ENCODE measurements at places on chromosomes 16 and 17.

DNA sequence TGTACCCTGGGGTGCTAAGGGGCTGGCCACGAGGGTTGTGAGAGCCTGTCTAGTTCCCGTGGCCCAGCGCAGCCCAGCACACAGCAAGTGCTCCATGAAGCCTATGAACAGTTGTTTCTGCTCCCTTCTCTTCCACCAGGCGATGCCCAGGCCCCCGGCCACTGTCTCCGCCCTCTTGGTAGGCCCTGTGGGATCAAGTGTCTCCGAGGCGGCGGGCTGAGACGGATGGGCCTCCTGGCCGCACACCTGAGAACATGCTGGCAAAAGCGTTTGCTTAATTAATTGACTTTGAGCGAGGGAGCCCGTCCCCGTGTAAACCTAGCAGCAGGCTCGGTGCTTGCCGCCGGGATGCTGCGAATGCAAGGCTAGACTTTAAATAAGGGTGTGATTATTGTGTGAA lies 129.7 kb upstream of the GSE1 start:
- no peak for DNase-seq

- no peak for DNase-seq
Measured at GRCh38 chr16:13957197-13958078, 37.5 kb downstream of the ERCC4 start.

DNA sequence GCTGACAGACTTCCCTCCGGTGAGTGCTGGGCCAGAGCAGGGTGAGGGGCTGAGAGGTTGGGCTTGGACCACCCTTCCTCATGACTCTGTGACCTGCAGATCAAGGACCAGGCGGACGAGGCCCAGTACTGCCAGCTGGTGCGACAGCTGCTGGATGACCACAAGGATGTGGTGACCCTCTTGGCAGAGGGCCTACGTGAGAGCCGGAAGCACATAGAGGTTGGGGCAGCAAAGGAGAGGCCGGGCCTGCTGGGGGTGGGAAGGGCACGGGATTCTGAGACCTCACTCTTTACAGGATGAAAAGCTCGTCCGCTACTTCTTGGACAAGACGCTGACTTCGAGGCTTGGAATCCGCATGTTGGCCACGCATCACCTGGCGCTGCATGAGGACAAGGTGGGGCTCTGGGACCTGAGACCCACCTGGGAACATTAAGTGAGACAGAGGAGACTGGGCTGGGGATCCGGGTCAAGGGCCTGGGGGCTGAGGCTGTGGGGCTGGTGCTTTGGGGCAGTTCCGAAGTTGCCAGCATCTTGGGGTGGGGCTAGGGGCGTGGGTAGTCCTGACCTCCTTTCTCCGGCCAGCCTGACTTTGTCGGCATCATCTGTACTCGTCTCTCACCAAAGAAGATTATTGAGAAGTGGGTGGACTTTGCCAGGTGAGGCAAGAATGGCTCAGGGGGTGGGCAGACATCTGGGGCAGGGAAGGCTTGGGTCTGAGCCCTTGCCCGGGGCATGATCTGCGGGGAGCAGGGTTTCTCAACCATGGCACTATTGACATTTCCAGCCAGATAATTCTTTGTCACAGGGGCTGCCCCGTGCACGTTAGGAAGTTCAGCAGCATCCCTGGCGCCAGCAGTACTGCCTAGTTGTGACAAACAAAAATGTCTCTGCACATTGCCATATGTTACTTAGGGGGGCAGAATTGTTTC lies 2.2 kb downstream of the BCKDK start:
- DNase-seq: no peak

DNA sequence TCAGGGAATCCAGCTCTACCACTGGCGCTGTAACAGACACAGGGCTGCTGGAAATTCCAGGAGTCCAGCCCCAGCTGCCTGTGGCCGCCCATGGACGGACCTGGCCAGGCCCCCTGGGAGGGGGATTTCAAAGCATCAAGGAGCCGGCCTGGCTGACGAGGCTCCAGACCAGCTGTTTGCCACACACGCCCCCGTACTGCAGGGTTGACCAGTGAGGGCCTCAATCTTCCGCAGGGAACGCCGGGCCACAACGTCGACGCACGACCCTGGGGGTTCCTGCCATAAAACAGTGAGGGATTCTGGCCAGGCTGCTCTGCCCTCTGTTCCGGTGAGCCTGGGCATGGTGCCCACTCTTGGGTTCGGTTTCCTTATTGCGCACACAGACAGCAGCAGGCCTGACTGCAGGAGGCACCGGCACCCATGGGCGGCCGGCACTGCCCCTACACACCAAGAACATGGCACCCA lies 3.7 kb downstream of the LMF1 start:
- DNase-seq: no peak

DNA sequence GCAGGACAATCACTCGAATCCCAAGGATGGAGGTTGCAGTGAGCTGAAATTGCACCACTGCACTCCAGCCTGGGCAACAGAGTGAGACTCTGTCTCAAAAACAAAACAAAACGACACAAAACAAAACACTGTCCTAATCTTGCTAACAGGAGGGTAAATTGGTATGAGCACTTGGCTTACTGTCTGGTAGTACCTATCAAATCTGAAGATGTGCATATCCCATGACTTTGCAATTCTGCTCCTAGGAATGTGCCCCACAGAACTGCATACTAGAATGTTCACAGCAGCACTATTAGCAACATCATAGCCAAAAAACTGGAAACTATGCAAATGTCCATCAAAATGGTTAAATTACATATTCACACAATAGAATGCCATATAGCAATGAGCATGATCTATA lies 15.7 kb downstream of the MTSS2 start:
- no peak for DNase-seq

- no peak for DNase-seq
Measured at GRCh38 chr17:64694207-64694606, 32.1 kb upstream of the SMURF2 start.

GRCh38 chr16:4373356-4373908 lies 1.8 kb downstream of the VASN start:
- no peak for DNase-seq

DNA sequence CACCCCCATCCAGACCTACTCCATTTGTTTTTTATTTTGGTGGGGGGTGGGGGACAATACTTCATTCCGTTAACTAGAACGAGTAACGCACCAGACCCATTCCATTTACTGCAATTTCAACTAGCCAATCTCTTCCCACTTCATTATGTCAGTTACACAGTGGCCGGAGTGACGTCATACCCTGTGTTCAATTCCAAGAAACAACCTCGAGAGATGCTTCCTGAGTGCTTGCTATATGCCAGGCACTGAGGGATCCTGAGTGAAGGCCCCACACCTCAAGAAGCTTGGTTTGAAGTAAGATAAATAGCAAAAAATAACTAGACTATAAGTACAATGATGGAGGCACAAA lies 9.1 kb upstream of the SIAH1 start:
- DNase-seq: no peak

DNA sequence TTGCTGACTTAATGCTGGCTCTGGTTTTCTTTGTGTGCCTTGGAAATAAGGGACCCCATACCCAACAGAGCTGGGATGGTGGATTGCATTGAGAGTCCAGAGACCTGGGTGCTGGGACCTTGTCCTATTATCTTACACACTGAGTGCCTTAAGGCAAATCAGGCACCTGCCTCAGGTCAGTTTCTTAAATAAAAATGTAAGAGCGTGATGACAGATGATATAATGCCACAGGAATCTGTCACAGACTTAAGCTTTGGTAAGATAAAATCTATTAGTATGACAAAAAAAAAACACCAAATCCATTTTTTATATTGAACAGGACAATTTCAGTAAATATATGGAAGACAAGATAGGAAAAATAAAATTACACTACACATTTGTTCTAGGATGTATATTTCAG lies 1.6 kb downstream of the MT1A start:
- DNase-seq: no peak

DNA sequence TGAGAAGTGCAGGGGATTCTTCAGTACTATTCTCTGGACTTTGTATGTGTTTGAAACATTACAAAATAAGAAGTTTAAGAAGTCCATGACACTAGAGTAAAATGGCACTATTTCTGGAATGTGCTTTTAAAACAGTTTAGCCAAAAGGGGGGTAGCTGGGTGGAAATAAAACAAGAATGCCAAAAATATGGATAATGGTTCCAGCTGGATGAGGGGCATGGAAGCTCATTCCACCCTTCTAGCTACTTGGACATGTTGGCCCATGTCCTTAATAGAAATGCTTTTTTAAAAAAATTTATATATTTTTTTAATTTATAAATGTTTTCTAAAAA lies 13.1 kb downstream of the ZC3H7A start:
- DNase-seq: no peak

GRCh38 chr17:33941744-33942143 lies 313.3 kb upstream of the CCL2 start:
- DNase-seq: no peak

DNA sequence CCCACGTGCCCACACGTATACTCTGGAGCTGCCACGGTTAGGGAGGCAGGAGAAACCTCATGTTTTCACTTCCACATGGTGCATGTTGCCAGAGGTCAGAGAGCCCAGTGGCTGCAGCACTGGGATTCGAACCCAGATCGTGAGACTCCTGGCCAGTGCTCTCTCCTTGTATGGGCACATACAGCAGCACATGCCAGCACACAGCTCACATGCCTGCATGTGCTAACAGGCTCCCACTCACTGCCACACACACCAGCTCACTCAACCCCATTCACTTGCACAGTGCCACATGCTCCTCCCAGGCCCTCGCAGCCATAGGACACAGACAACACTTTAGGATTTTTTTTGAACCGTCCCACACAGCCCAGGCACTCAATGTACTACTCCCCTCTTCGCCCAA lies 49.5 kb upstream of the MRPS23 start:
- no peak for DNase-seq

DNA sequence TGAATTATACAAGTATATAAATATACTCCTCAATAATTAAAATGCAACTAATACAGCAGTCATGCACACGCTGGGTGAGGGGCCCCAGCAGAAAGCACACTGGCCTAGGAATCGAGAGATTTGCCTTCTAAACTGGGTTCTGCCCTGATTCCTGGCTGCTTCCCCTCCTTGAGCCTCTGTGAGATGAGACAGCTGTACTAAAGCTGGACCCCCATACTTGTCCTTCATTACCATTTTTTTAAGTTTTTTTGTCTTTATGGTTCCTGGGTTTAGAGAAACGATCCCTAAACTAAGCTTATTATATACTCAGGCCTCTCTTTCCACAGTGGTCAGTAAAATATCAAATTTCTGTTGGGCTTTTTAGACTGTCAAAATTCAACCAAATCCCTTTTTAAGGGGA lies 195.1 kb upstream of the DYNLRB2 start:
- DNase-seq: no peak

DNA sequence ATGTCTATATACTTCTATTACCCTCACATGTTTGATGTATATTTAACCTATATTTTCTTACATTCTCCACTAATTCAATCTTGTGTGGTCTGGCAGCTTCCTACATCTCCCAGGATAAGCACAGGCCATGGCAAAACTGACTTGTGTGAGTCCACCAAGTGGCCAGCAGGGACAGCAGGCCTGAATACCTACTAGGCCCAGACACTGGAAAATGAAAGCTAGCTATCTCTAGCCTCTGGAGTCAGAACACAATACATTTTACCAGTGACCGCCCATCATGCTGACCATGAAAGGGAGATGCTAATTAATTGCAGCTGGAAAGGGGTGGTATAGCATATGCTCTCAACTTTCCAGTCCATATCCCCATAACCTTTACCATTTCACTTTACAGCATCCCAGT lies 132.3 kb downstream of the PCTP start:
- DNase-seq: no peak

DNA sequence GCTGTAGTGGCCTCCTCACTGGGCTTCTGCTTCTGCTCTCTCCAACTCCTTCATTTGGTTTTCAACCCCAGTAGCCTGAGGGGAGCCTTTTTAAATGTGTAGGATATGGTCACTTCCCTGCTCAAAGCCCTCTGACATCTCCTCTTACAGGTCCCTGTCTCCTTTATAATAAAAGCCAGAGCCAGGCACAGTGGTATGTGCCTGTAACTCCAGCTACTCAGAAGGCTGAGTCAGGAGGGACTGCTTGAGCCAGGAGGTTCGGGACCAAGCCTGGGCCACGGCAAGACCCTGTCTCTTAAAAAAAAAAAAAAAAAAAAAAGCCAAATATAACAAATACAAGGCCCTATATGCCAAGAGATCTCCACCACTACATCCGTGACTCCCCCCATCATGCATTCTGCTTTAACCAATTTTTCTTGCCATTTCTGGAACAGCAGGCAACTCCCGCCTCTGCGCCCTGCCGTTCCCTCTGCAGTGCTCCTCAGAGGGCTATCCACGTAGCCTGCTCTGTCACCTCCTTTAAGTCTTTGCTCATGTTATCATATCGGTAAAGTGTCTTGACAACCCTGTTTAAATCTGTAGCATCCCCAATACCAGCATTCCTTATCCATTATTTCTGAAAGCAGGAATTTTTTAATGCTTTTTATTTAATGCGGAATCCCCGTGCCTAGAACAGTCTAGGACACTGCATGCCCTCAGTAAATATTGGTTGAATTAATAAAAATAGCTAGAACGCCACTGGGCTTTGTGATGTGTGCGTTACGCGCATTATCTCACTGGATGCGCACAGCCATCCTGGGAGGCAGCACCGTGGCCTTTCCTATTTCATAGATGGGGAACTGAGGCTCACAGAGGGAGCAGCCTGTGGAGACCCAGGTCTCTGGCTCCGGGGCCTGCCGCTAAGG lies 9.5 kb downstream of the ZNF771 start:
- no peak for DNase-seq

DNA sequence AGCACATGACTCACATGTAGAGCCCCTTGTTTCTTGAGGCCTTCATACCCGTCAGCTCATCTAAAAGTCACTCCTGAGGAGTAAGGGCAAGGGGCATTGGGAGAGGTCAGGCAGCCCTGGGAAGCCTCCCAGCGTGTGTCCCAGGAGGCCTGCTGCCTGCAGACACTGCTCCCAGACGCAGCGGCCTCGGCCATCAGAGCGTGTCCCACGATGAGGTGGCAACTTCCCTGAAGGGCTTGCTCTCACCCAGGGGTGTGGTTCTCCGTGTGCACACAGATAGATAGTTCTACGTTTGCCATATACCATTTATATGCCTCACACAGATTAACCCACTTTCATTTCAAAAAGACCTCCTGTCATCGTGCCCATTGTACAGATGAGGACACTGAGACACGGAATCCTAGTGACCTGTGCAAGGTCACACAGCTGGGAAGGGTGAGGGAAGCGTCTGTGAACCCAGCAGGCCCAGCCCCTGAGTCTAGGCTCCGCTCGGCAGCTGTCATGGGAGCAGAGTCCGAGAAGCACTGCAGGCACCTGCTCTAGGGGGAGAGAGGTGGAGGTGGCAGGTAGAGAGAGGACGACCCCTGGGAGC lies 8.3 kb downstream of the TUBB3 start:
- no peak for DNase-seq

GRCh38 chr17:20026960-20027359 lies 17.8 kb downstream of the SPECC1 start:
- DNase-seq: no peak

DNA sequence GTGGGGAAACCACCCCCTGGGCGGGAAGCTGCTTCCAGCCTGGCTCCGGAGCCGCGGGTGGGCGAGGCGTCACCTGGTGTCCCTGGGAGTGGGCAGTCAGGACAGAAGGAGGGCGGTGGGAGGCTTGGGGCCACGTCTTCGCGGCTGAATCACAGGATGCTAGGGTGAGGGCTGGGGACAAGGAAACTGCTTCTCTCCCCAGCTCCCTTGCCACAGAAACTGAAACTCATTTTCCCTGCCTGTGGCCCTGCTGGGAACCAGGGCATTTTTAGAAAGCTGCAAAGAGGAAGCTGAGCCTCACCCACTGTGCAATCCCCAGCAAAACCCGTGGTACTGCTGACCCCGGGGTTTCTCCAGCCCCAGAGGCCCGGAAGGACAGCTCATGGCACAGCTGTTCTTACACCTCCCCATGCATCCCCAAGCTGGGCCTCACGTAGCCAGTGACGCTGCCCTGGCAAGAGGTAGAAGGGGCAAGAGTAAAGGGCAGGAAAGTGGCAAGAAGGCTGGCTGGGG lies 8.2 kb downstream of the RHBDF2 start:
- no peak for DNase-seq
